Activated T-helper 1 cell treated with anti-CD3 and anti-CD28 coated beads, Interleukin-2, amount 50 U/mL, for 16 hours (primary cell): ENCODE measurements at places on chromosomes 6 and 20.

DNA sequence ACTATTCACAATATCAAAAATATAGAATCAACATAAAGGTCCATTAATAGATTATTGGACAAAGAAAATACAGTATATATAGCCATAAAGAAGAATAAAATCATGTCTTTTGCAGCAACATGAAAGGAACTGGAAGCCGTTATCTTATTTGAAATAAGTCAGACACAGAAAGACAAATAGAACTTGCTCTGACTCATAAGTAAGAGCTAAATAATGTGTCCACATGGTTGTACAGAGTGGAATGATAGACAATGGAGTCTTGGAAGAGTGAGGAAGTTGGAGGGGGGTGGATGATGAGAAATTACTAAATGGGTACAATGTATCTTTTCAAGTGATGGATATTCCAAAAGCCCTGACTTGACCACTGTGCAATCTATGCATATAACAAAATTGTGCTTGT lies 613.5 kb downstream of the PHF3 start:
- DNase-seq, result no peak

GRCh38 chr20:34956041-34956458 lies 382 bp downstream of the MYH7B start:
- no peak for DNase-seq

DNA sequence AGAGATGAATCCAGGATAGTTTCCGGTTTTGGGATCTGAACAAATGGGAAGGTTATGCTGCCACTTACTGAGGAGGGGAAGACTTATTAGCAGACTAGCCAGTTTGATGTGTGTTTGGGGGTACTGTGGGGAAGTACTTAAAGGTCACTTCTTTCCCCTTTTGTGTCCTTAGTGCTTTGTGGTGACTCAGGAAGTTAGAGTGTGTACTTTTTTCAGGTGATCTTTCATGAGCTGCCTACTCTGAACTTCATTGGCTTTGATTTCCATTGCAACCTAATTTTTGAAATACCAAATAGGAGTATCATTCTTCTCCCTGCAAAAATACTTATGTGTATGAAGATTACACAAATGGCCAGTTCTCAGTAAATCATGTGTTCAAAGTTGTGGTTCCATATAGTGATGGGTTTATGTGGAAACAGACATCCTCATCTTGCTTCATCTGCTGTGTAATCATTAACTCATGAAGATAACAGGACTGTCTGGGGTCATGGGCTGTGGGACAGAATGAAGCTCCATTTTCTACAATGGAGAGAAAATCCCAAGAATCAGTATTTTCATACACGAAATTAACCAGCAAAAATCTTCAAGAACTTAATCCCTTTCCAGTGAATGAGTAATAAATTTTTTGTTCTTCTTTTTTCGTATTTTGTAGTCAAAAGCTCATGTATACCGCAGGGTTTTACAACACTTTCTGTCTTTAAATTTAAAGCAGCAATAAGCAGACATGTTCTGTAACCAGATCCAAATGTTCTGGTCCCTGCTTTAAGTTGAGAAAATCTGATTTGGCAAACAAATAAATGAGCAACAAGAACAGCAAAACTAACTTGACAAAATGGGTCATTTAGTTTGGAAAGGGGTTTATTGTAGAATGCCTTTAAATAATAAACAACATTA lies 272.2 kb upstream of the FLRT3 start:
- DNase-seq, result no peak

GRCh38 chr6:64428186-64428585 lies 792.6 kb downstream of the PHF3 start:
- no peak for DNase-seq

DNA sequence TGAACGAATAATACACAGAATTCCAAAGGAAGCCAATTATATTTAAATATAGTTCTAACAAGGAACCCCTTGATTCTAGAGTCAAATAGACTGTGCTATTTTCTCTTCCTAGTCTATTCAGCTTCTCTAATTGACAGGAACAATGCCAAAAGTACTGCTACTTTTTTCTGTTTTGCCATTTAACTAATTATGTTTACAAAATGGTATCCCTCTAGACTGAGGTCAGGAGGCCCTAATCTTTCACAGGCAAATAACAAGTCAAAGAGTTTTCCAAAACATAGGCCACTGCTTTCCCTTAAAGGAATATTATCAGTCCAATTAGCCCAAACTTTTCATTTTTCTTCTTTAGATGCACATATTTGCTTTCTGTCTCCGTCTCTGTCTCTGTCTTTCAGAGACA lies 539.3 kb downstream of the RFPL4B start:
- no peak for DNase-seq

DNA sequence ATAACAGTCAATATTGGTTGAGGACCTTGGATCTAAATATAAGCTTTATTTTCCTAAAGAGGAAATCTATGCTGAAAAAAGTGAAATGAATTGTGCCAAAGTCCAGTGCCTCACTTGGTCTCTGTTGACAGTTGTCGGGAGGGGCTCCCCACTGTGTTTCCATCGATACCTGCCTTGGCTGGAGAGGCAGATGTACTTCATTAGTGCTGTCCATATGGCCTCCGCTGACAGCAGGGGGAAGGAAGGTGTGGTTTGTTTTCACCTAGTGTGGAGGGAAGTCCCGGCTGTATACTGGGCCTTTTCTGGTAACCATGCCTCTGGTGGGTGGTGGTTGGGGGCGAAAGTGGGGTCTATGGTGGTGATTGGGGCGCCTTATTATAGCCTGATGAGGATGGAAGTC lies 42.7 kb downstream of the CD2AP start:
- no peak for DNase-seq

DNA sequence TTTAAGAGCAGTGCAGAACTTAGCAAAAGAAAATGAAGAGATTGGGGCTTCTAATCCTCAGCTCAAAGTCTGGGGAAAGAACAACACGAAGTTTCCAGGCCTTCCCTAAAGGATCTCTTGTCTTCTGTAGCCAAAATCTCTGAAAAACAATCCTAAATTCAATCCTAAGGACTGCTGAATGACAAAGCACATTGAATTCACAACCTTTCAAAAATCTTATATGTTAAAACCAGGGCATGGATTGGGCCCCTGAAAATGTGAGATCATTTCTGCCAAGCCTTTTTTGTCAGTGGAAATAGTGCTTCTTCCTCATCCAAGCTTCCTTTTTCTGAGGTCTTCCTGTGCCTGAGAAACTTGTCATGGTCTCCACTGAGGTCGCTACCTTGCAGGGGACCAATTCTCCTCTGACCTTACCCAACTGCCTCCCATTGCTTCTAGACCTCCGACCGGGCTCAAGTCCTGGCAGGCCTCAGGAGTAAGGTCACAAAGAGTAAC lies 126.2 kb upstream of the ARID1B start:
- no peak for DNase-seq
